A549 treated with DMSO at 1 μM for 4 hours (cell line): ENCODE measurements at places on chromosomes 1 and 21. TPM values are rescaled to one million over a fixed set of nuclear protein-coding genes. Genes with fewer than 3 reads are reported as not detected.

BTG2 gene
- 9.3 to 17.7 TPM (median 13.2 TPM) in 5 replicates for total RNA-seq

UMODL1 gene
- total RNA-seq: not detected in 5 replicates

ACKR1 gene
- total RNA-seq: not detected in 5 replicates

AKNAD1 gene
- 0.72 to 1.1 TPM (median 0.87 TPM) in 5 replicates for total RNA-seq

KIF14 gene
- 8.9 to 15.1 TPM (median 13.5 TPM) in 5 replicates for total RNA-seq

NLRP3 gene
- not detected in 5 replicates for total RNA-seq

THEM5 gene
- not detected in 5 replicates for total RNA-seq

GART gene
- total RNA-seq: 65.5 to 76.6 TPM (median 72.0 TPM) in 5 replicates

OLFML2B gene
- total RNA-seq: 0.34 to 0.92 TPM (median 0.52 TPM) in 5 replicates

C1orf56 gene
- 6.4 to 7.6 TPM (median 7.1 TPM) in 5 replicates for total RNA-seq
